ENCODE measurements at places on chromosomes 1 and 21.

- DNase-seq = no peak
Measured at GRCh38 chr1:247362153-247362552, 30.5 kb upstream of the ZNF496 start.

- DNase-seq = no peak
Measured at GRCh38 chr21:29616209-29616751, 317.6 kb downstream of the BACH1 start.

GRCh38 chr21:33377221-33377920 is 25.8 kb upstream of the IFNGR2 start:
- DNase-seq = no peak

DNA sequence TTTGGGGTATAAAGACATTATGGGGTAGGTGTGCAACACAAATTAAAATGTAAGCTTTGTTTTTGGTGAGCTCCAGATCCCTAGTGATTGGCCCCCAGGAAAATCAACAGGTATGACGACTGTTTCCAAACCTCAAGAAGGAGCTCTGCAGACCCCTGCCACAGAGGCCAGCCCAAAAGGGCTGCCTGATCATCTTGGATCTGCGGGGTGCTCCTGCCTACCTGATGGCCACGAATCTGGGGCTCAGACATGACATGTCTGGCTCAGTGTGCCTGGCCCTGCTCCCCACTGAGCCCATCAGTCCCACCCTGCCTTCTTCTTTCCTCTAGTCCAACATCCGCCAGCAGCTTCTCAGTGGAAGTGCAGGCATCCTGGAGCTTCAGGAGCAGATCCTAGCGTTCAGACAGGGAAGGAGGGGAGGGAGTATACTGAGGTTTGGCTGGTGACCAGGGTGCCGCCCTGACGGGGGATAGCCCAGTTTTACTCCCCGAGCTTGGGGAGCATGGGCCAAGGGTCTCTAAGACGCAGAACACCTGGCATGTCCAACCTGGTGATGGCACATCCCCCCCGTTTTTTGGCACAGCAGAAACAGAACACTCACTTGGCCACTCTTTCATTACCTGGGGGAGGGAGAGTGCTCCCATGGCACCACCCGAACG is 31.8 kb downstream of the ZNF496 start:
- no peak for DNase-seq

- DNase-seq = no peak
Measured at GRCh38 chr1:211353562-211354212, 27.1 kb downstream of the TRAF5 start.

- DNase-seq = no peak
Measured at GRCh38 chr1:42992054-42992571, 33.4 kb upstream of the SLC2A1 start.

GRCh38 chr1:95015076-95015475 is 57.7 kb downstream of the ALG14 start:
- DNase-seq = no peak
